ENCODE measurements at places on chromosomes 2 and 18. TPM values are rescaled to one million over a fixed set of nuclear protein-coding genes. Genes with fewer than 3 reads are reported as not detected.

DNA sequence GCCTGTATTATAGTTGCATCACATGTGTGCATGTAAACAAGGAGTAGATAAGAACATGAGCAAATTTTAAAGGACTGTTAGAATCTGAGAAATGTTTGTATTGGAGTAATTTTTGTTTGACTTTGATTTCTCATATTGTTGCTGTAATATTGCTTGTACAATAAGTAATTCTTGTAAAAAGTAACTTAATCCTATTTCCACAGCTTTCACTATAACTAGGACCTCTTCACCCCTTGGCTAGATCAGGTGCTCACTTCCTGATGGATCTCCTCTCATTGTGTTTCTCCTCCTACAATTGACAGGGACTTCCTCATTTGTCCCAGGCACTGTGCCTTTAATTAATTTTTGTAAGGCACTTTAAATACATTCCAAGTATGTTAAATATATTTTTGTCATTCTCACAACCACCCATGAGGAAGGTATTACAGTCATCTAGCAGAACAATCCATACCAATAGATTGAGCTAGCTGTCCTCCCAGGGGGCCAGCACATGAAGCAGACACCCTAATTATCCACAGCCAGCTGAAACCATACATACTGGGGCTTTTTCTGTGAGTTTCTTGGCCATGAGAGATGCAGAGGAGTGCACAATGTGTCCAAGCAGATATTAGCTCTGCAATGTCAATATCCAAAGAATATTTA lies 359.5 kb upstream of the ACVR2A start:
- no peak for ATAC-seq

DNA sequence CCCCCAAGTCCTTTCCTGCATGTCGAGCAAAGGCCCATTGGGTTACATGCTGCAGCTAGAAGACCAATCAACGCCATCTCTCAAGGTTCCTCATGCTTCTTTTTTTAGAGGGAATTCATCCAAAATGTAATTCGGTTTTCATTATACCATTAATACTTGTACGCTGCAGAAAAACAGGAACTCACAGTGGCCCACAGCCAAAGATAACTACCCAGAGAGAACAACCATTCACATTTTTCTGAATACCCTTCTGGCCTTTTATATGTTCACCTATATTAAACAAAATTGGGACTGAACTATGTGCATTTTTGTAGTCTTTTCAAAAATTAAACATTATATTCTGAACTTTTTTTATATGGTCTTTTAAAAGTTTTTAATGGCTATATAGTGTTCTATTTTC lies 25.8 kb downstream of the FARP2 start:
- ATAC-seq: no peak

DNA sequence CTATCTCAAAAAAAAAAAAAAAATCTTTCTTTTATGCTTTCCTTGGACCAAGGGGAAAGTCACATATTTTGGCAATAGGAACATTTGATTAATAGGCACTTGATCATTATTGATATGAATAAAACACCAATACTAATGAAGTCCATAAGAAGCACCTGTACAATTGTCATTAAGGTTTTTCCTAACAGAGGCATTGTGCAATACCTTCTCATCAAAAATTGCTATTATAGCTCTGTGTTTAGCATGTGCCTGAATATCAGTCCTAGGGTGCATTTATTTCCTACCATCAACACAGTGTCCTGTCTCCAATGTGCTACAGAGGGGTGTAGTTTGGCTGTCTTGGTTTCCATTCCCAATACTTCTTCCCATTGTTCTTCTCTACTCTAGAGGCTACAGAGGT lies 483.8 kb upstream of the SPRED2 start:
- no peak for ATAC-seq

DNA sequence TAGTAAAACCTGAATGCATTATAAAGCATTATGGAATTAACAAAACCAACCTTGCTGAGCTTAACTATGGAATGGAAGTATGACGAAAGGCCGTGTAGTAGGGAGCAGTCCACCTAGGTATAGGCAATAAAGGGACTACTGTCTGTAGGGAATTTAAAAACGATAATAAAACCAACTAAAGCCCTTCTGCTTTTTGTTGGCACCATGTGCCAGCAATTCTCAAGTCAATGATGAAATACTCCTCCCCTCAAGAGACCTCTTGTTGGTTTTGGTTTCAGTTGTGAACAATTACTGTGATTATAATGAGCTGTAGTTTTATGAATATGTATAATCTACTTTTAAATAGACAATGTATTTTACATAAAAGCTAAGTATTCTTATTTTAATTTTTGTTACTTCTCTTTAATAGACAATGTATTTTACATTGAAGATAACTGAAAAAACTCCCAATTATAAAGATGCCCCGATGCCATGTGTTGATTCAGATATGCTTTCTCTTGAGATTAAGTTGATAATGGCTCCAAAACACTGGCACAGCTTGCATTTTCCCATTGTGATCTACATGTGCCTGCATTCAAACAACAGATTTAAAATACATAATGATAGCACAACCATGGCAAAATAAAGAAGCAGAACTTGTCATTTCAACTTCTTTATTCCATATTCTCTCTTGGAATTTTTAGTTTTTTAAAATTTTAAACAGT lies 55.5 kb upstream of the ZDBF2 start:
- ATAC-seq: no peak

GRCh38 chr2:207111757-207112156 lies 54.0 kb downstream of the KLF7 start:
- ATAC-seq: no peak

DNA sequence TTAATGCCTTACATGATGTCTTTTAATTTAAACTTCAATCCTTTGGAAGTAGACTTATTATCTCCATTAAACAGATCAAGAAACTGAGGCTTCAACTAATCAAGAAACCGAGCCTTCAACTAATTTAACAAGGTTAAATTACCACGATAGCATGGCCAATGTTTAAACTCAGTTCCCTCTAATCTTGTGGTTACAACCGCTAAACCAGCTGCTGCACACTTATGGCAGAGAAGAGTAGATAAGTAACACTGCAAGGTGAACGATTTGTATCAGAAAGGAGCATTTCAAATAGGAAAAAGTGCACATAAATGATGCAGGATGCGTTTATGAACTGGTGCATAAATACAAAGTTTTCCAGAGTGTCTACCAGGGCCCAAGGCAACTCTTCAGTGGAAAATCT lies 144.6 kb upstream of the CAVIN2 start:
- ATAC-seq: no peak

GRCh38 chr2:138782383-138782782 lies 2.2 kb upstream of the NXPH2 start:
- ATAC-seq: no peak

DNA sequence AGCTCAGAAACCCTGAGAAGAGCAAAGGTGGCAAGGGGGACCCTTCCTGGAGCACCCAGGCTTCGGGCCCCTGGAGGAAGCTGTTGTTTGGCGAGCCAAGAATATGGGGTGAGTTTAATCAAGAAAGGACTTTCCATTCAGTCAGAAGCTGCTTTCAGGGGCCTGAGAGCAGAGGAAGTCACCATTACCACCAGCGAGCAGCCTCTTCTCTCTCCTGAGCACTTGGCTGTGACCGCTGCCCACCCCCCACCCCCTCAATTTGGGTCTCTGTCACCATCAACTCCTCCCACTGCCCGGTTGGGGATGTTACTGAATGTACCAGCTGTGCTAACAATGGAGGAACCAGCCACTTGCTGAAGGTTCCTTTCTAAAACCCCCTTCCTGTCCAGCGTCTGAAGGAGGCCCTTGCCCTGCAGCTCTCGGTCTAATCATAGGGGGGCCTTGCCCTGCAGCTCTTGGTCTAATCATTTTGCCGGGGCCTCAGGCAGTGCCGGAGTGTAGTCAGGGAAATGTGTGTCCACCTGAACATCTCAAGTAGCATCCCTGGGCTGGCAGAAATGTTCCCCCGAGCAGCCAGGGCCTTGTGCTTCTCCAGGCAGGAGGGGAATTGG lies 943 bp downstream of the INPP5D start:
- peak; percentile 41 for ATAC-seq

DNA sequence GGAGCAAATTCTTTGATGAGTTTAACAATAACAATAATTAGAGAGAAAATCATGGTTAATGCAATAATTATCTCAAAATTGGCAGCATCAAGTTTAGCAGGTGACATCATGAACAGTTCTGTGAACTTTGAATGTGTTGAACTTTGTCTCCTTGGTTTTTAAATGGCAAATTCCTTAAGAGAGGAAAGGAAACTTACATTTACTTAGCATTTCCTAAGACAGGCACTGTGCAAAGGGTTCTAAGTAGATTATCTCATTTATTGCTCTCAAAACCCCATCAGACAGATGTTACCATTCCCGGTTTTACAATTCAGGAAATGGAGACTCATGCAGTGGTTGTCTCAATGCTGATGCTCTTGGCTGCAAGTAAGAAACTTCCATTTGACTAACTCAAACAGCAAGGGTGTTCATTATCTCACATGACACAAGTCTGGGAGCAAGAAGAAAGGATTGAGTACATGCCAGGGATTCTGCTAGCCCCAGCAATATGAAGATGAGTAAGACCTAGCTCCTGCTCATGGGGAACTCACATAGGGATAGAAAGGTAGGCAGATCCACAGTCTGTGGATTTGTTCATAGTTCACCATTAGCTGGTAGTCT lies 81.3 kb upstream of the ITGA6 start:
- no peak for ATAC-seq

GRCh38 chr2:205022841-205023240 lies 477.6 kb downstream of the PARD3B start:
- ATAC-seq: no peak

GRCh38 chr2:25897506-25897905 lies 19.2 kb upstream of the ASXL2 start:
- ATAC-seq: no peak

DNA sequence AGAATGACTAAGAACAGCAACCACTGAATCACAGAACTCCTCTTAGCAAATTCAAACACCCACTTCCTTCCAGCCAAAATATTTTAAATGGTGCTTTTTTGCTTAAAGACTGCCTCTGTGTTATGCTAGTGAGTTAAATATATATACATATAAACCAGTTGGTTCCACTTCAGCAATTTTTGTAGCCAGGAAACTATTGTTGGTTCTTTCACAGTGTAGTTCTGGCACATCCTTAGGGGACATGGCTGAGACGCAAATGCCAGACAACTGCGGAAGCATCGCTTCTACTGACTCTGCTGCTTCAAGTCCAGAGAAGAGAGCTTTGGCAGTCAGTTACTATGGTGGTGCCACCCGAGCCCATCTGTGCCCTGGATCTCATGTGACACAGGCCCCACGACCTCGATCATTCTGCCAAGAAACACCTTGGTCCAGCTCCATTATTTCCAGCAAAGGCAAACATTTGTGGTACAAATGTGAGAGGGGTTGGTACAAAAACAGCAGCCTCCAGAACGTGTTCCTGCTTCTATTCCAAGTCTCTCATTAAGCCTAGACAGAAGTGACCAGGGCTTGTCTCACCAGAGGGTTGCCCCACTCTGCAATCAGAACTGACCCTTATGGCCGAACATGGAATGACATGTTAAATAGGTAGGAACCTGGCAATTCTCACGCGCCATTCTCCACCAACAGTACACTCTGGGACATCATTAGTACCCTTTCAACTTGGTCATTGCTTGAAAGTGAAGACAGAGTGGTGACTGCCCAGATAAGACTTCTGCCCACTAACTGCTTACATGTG lies 117.8 kb upstream of the NRP2 start:
- ATAC-seq: no peak

GRCh38 chr18:30175621-30176225 lies 866.8 kb downstream of the DSC3 start:
- ATAC-seq: no peak

- no peak for ATAC-seq
Observed at GRCh38 chr2:230784795-230785194, 72.2 kb downstream of the CAB39 start.

- no peak for ATAC-seq
Observed at GRCh38 chr2:2590841-2591541, 259.9 kb upstream of the MYT1L start.

GRCh38 chr2:148928395-148928794 lies 53.4 kb downstream of the KIF5C start:
- no peak for ATAC-seq

- no peak for ATAC-seq
Observed at GRCh38 chr18:11960743-11961380, 20.4 kb upstream of the IMPA2 start.

- no peak for ATAC-seq
Observed at GRCh38 chr2:15298770-15299169, 262.4 kb downstream of the NBAS start.

- no peak for ATAC-seq
Observed at GRCh38 chr18:76571689-76572088, 76.6 kb upstream of the ZNF516 start.

DNA sequence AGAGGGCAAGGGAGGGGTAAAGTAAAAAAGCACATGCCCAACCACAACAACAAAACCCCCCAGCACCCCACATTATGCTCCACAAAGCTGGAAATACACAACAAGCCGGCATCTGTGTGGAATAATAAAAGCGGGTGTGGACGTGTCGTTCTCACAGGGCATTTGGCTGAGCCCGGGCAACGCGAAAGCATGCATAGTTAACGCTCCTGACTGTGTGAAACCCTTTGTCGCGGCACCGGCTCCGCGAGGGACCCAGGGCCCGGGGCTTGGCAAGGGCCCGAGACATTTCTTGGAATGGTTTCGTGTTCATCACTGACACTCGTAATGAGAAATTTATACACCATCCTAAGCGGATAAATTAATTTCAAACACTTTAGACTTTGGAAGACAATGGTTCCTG lies 165.6 kb downstream of the INHBB start:
- ATAC-seq: no peak

DNA sequence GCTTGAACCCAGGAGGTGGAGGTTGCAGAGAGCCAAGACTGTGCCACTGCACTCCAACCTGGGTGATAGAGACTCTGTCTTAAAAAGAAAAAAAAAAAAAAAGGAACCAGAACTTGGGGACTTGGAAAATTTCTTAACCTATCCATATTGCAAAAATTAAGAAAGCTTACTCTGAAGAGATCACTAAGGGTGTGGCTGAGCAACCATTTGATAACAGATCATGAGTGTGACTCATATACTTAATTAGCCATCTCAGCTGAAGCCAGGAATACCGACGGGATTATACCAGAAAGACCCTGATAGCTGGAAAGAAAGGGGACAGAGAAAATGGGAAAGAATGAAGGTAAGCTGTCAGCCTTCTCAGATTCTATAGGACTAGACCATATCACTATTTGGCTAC lies 7.1 kb upstream of the ADD2 start:
- no peak for ATAC-seq

GRCh38 chr18:3224223-3224622 lies 4.5 kb upstream of the MYOM1 start:
- no peak for ATAC-seq

DNA sequence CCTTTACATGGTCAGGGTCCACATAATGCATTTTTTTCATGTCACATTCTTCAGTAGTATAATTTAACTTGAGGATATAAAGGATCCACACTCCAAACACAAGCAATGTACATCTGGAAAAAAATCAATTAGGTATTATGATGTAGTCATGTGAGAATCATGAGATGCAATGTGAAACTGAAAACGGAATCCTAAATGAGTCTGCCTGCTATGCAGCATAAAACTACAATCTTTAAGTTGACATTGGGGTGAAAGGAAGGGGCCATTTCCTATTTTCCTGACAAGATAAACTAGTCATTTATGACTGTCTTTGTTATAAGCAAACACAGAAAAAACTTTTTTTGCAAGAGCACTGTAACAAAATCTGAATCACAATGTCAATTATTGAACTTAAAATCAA lies 27.6 kb downstream of the ST3GAL5 start:
- ATAC-seq: peak; percentile 52

C1GALT1C1L gene
- total RNA-seq: not detected

FHOD3 gene
- not detected for total RNA-seq

ARL6IP6 gene
- 37.4 TPM for total RNA-seq

TSGA10 gene
- total RNA-seq: 9.8 TPM

BCL11A gene
- not detected for total RNA-seq

KCNG3 gene
- not detected for total RNA-seq

DNAJC5G gene
- not detected for total RNA-seq

IL1RL1 gene
- 0.79 TPM for total RNA-seq

ARHGAP25 gene
- total RNA-seq: 54.0 TPM

CAPN14 gene
- total RNA-seq: 0.67 TPM

All from activated T-helper 17 cell treated with anti-CD3 and anti-CD28 coated beads, Interleukin-2, amount 50 U/mL, for 72 hours (primary cell).